ENCODE measurements at places on chromosomes 3 and 15. TPM values are rescaled to one million over a fixed set of nuclear protein-coding genes. Genes with fewer than 3 reads are reported as not detected.

The AADACL2 gene
- not detected for total RNA-seq

The APOD gene
- 0.43 TPM for total RNA-seq

The TCF12 gene
- 72.9 TPM for total RNA-seq

The CLSTN2 gene
- 0.14 TPM for total RNA-seq

The CMTM7 gene
- 3.4 TPM for total RNA-seq

The SETD2 gene
- total RNA-seq, result 22.0 TPM

The PLCH1 gene
- total RNA-seq, result under 0.01 TPM

The PLA1A gene
- 0.83 TPM for total RNA-seq

The VGLL3 gene
- 33.4 TPM for total RNA-seq
